ENCODE measurements at places on chromosomes 4 and X. TPM values are rescaled to one million over a fixed set of nuclear protein-coding genes. Genes with fewer than 3 reads are reported as not detected.

DNA sequence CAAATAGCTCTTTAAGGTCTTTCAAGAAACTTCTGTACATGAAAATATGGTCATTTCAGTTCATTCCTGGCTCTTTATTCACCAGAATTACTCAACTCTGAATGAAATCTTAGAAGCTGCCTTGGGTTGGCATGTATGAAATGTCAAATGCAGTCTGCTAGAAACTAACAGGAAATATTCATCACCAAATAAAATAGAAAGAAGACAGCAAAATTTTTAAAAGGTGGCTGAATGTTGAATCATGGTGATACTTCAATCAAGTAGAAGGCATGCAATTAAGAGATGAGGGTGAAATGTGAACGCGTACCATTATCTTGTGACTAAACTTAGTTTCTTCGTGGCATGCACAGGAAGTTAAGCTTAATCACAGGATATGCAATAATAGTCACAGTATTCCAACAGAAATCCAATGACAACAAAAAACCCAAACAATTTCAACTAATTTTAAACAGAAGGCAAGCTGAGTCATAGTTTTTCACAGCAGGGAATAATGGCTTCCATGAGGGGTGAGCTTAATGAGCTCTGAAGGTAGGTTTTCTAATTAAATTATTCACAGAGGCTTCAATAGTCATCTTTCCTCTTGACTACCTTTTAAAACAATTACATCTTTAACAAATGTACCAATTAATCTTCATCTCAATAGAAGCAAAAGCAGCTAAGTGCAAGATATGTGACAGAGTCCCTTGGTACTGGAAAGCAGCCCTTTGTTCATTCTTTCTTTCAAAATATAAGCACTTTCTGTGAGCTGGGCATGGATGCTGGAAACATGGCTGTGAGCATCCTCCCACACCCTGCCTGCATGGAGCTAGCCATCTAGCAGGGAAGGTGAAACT lies 44.5 kb downstream of the SCFD2 start:
- DNase-seq = no peak
- H3K27me3 ChIP-seq = no peaks in the 10 kb centered on the region
- no peak overlapping the region for H3K4me3 ChIP-seq
- H3K36me3 ChIP-seq = no peaks in the 10 kb centered on the region

The BBS7 gene
- total RNA-seq = 39.7 TPM

The NKRF gene
- 11.2 TPM for total RNA-seq

- peaks cover 42% of the 10 kb centered on the region for H3K4me1 ChIP-seq
- no peaks in the 10 kb centered on the region for H3K36me3 ChIP-seq
- no peaks in the 10 kb centered on the region for H3K27me3 ChIP-seq
- H3K4me3 ChIP-seq = no peak overlapping the region
Measured at GRCh38 chr4:151455212-151455611, 46.2 kb downstream of the FHIP1A start.

- no peaks in the 10 kb centered on the region for H3K36me3 ChIP-seq
- H3K4me3 ChIP-seq = no peak overlapping the region
Measured at GRCh38 chrX:113522814-113523213, 682.2 kb upstream of the AMOT start.

GRCh38 chr4:153623491-153623890 lies 60.6 kb upstream of the TLR2 start:
- H3K27me3 ChIP-seq = no peaks in the 10 kb centered on the region
- H3K36me3 ChIP-seq = no peaks in the 10 kb centered on the region
- H3K4me1 ChIP-seq = peaks cover 22% of the 10 kb centered on the region
- no peak overlapping the region for H3K4me3 ChIP-seq
- DNase-seq = no peak
- H3K27ac ChIP-seq = no peak overlapping the region

The ZGRF1 gene
- total RNA-seq = 128 TPM

- no peak for DNase-seq
- no peak overlapping the region for H3K27ac ChIP-seq
- no peak overlapping the region for H3K4me3 ChIP-seq
- H3K4me1 ChIP-seq = peaks cover 5% of the 10 kb centered on the region
- no peaks in the 10 kb centered on the region for H3K36me3 ChIP-seq
Measured at GRCh38 chr4:78560296-78560963, 8.9 kb downstream of the ANXA3 start.

The PITX2 gene
- 0.59 TPM for total RNA-seq

DNA sequence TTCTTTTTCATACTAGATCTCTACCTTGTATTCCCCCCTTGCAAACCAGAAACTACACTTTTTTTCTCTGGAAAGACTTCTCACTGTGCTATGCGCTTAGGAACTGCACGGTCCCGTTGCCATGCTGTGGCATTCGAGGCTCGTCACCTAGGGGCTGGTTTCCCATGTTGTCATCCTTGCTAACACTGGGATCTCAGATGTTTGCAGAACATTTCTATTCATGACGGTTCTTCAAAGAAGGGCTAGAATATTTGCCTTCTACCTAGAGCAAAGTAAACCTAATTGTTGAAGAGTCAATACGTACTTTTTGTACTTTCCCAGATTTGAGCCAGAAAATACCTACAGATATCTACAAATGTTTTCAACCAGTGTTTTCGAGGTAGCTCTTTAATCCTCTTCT lies 41.0 kb downstream of the RS1 start:
- DNase-seq = no peak
- H3K27me3 ChIP-seq = no peaks in the 10 kb centered on the region
- no peak overlapping the region for H3K27ac ChIP-seq
- no peaks in the 10 kb centered on the region for H3K4me1 ChIP-seq

GRCh38 chr4:169070071-169070894 lies 60.2 kb upstream of the CBR4 start:
- DNase-seq = peak; percentile 70
- H3K36me3 ChIP-seq = no peaks in the 10 kb centered on the region
- no peak overlapping the region for H3K4me3 ChIP-seq
- H3K27me3 ChIP-seq = no peaks in the 10 kb centered on the region

DNA sequence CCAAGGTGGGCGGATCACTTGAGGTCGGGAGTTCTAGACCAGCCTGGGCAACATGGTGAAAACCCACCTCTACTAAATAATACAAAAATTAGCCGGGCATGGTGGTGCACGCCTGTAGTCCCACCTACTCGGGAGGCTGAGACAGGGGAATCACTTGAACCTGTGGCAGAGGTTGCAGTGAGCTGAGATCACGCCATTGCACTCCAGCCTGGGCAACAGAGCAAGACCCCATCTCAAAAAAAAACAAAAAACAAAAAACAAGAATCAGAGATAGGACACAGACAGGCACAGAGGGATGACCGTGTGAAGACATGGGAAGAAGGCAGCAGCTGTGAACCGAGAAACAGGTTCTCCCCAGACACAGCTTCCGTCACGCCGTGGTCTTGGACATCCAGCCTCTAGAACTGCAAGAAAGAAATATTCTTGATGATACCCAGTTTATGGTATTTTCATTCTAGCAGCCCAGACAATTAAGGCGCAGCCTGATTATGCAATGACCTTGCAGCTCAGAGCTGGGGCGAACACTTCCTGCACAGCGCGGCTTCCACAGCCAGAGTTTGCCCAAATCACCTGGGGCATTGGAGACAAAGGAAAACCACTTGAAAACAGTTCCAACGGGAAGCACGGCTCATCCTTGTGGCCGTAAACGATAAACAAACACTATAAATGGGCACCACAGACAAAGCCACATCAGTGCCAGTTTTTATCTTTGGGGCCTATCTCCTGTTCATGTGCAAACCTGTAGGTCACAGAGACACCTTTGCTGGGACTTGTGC lies 4.2 kb upstream of the ARSD start:
- no peak overlapping the region for H3K27ac ChIP-seq
- no peaks in the 10 kb centered on the region for H3K27me3 ChIP-seq
- no peak overlapping the region for H3K4me3 ChIP-seq
- no peaks in the 10 kb centered on the region for H3K36me3 ChIP-seq
- H3K4me1 ChIP-seq = peaks cover 5% of the 10 kb centered on the region

- no peaks in the 10 kb centered on the region for H3K4me1 ChIP-seq
- no peak for DNase-seq
- no peaks in the 10 kb centered on the region for H3K27me3 ChIP-seq
- H3K36me3 ChIP-seq = no peaks in the 10 kb centered on the region
- H3K4me3 ChIP-seq = no peak overlapping the region
Measured at GRCh38 chr4:15955670-15956069, 7.3 kb downstream of the FGFBP2 start.

DNA sequence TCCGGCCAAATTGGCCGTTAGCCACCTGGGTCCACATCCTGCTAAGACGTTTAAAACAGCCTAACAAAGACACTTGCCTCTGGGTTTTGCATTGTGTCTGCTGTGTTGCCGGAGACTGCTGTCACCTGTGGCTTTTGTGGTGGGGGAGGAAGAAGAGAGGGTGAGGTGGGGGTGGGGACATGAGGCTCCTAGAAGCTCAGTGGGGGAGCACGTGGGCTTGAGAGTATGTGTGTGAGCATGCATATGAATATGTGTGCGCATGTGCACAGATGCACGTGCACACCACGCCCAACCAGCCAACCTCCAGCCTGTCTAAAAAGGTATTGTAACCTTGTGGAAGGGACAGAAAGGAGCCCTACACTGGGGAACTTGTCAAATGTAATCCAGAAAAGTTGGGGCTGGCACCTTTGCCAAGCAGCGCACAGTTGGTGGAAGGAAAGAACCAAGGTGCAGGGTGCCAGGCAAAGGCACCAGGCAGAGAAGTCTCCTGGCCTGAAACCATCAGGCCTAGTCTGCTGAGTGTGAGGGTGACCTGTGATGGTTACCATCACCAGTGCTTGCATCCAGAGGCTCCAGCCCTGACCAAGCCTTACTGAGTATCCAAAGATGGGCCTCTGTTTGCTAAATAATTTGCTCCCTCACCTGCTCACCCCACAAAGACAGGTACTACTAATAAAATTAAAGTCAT lies 10.1 kb upstream of the SASH3 start:
- DNase-seq = peak; percentile 11
- no peak overlapping the region for H3K27ac ChIP-seq
- no peaks in the 10 kb centered on the region for H3K4me1 ChIP-seq
- no peaks in the 10 kb centered on the region for H3K27me3 ChIP-seq
- no peaks in the 10 kb centered on the region for H3K36me3 ChIP-seq
- no peak overlapping the region for H3K4me3 ChIP-seq

The TRIM61 gene
- not detected for total RNA-seq

GRCh38 chrX:44043496-44043895 lies 70.3 kb upstream of the NDP start:
- H3K4me3 ChIP-seq = no peak overlapping the region
- no peak overlapping the region for H3K27ac ChIP-seq
- H3K4me1 ChIP-seq = no peaks in the 10 kb centered on the region
- DNase-seq = no peak

The SULT1E1 gene
- not detected for total RNA-seq

DNA sequence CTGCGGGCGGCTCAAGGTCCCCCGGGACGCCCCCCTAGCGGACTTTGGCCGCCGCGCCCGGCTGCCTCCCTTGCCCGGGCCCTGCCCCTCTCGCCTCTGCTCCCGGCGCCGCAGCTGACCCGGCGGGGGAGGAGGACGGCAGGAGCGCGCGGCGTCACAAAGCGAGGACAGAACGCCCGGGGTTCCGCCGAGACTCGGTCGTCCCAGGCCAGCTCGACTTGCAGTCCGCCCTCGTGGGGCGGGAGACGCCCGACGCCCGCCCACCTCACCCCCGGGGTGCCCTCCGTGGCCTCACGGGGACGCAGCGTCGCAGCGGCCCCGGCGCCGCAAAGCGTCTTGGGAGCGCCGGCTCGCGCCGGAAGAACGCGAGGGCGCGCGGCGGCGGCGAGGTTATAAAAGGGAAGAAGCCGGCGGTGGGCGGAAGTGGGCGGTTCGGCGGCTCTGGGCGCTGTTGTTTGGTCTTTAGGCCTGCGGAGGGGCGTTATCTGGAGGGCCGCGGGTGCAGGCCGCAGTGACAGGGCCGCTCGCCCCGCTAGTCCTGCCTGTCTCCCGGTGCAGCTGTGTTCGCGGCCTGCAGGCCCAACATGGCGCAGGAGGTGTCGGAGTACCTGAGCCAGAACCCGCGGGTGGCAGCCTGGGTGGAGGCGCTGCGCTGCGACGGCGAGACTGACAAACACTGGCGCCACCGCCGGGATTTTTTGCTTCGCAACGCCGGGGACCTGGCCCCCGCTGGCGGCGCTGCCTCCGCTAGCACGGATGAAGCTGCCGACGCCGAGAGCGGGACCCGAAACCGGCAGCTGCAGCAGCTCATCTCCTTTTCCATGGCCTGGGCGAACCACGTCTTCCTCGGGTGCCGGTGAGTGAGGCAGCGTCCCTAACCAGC lies at the start of gene CDKN2AIP:
CDKN2AIP (plus strand) TSS at position 423 of the 883 bp plus-strand sequence; CDS start at position 585, 162 bp downstream.
- DNase-seq = peak; percentile 98
- H3K4me3 ChIP-seq = peak within 1 kb of the TSS; percentile 86
- H3K4me1 ChIP-seq = peaks cover 21% of the 10 kb centered on the region
- peaks cover 24% of the 10 kb centered on the region for H3K36me3 ChIP-seq

The TTC29 gene
- total RNA-seq = 0.15 TPM

DNA sequence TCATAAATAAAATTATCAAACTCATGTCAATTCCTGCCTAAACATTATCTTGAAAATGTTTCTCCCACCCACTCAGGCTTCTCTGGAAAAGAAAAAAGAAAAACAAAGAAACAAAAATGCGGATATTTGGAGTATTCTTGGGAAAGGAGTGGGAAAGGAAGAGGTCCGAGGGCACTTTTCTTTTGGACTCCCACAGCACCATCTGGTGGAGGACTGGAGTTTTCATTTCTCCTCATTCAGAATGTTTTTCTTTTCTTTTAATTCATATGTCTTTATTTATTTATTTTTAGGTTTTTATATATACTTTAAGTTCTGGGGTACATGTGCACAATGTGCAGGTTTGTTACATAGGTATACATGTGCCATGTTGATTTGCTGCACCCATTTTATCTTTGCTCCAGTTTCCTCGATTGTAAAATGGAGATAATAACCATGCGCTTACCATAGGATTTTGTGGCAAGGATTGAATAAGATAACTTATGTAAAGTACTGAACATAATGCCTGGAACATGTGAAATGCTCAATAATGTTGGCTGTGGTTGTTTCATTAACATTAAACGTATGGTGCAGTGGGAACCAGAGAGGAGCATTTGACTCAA lies 8.0 kb upstream of the KCNE5 start:
- no peaks in the 10 kb centered on the region for H3K27me3 ChIP-seq
- H3K4me1 ChIP-seq = no peaks in the 10 kb centered on the region
- no peak overlapping the region for H3K4me3 ChIP-seq

- no peaks in the 10 kb centered on the region for H3K36me3 ChIP-seq
- no peak for DNase-seq
- no peaks in the 10 kb centered on the region for H3K27me3 ChIP-seq
- no peak overlapping the region for H3K27ac ChIP-seq
Measured at GRCh38 chr4:7871356-7871755, 68.3 kb downstream of the AFAP1 start.

GRCh38 chrX:9285342-9285771 lies 179.5 kb upstream of the TBL1X start:
- no peak overlapping the region for H3K4me3 ChIP-seq
- DNase-seq = no peak
- no peak overlapping the region for H3K27ac ChIP-seq
- H3K27me3 ChIP-seq = no peaks in the 10 kb centered on the region
- H3K36me3 ChIP-seq = no peaks in the 10 kb centered on the region
- H3K4me1 ChIP-seq = no peaks in the 10 kb centered on the region

- no peaks in the 10 kb centered on the region for H3K36me3 ChIP-seq
- H3K27me3 ChIP-seq = no peaks in the 10 kb centered on the region
- H3K27ac ChIP-seq = peak overlapping the region; percentile 30
- H3K4me3 ChIP-seq = no peak overlapping the region
- peak; percentile 38 for DNase-seq
Measured at GRCh38 chr4:25813448-25814106, 49.2 kb downstream of the SEL1L3 start.

Data from neural progenitor cell (in vitro differentiated cells).